SK-N-SH treated with all-trans-retinoic acid at 6 μM for 48 hours (cell line): ENCODE measurements at places on chromosomes 1 and 21.
A peak's percentile ranks its signal among the peaks of the same experiment; 100 is the strongest.

DNA sequence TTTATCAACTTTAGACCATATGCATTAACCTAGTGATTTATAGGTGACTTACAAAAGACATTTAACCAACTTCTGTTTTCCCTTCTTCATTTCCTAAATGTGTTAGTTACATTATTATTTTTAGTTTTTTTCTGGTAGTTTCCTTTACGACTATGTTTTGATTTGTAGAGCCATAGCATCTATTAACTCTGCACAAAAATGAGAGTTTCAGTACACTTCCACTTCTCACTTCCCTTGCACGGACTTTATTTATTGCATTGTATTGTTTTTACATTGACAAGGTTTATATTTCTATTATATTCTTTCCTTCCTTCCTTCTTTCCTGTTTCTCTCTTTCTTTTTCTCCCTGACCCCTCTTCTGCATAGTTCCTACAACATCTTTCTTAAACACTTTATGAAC is 14.7 kb downstream of the PKN2 start:
- ATAC-seq: no peak

DNA sequence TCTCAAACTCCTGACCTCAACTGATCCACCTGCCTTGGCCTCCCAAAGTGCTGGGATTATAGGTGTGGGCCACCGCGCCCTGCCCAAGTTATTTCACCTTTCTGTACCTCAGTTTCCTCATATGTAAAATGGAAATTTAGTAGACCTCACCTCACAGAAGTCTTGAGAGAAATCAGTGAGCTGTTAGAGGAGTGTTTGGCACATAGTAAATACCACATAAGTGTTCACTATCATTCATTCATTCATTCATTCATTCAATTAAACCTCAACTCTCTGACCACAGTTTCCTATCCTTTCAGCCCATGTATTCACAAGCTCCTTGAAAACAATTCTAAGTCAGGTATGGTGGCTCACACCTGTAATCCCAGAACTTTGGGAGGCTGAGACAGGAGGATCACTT is 3.8 kb upstream of the FGR start:
- ATAC-seq: no peak

- ATAC-seq: peak; percentile 58
Measured at GRCh38 chr1:231512147-231512698, 16.2 kb upstream of the TSNAX start.

- no peak for ATAC-seq
Measured at GRCh38 chr1:167227934-167228378, 7.3 kb downstream of the POU2F1 start.

GRCh38 chr1:15937706-15938168 is 38.2 kb downstream of the ZBTB17 start:
- ATAC-seq: peak; percentile 36

- peak; percentile 65 for ATAC-seq
Measured at GRCh38 chr1:6083801-6084446, 38.2 kb downstream of the KCNAB2 start.

GRCh38 chr1:24319312-24319863 is at the start of gene GRHL3:
Gene GRHL3, plus strand, starts transcription at chr1:24319357. Its CDS starts 195 bp downstream, at chr1:24319552.
- no peak for ATAC-seq

GRCh38 chr1:86423473-86423872 is 498 bp upstream of the CLCA2 start:
- ATAC-seq: no peak

DNA sequence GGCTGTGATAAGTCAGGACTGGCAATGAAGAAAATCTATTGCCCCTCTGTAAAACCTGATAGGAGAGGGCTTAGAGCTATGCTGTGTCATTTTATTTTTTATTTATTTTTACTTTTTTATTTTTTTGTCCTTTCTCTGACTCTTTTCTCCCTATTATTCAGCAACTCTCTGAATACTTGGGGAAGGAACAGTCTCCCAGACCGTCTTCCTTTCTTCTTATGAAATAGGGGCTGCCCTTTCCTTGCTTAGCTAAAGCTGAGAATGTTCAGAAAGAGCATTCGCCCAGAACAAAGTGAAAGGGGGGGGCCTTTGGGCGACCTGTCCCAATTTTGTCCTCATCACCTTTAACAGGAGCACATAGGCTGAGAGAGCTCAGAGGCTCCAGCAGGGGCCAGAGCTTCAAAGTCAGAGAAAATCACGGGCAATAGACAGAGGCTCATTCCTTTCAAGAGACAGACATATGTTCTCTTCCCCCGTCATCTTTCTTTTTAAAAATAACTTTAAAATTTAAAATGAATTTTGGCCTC is 80.9 kb downstream of the RNF220 start:
- no peak for ATAC-seq

DNA sequence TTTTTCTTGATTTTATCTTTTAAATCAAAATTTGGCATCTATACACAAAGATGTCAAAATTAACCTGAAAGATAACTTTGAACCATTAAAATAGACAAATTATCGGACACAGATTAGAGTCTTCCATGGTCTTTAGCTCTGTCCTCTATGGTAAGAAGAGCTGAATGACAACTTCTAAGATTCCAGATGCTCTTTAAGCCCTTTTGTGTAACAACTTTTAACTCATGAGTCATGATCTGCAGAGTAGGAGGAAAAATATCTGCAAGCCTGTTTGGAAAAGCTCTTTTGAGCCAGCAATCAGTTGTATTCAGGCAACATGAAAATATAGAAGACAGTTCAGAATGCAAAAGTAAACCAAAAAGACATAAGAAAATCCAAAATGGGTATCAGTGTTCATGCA is 37.8 kb downstream of the TTC13 start:
- ATAC-seq: peak; percentile 63

GRCh38 chr21:25323356-25323949 is 283.8 kb downstream of the MRPL39 start:
- ATAC-seq: no peak

- peak; percentile 24 for ATAC-seq
Measured at GRCh38 chr1:211738691-211739301, 63.4 kb upstream of the NEK2 start.

DNA sequence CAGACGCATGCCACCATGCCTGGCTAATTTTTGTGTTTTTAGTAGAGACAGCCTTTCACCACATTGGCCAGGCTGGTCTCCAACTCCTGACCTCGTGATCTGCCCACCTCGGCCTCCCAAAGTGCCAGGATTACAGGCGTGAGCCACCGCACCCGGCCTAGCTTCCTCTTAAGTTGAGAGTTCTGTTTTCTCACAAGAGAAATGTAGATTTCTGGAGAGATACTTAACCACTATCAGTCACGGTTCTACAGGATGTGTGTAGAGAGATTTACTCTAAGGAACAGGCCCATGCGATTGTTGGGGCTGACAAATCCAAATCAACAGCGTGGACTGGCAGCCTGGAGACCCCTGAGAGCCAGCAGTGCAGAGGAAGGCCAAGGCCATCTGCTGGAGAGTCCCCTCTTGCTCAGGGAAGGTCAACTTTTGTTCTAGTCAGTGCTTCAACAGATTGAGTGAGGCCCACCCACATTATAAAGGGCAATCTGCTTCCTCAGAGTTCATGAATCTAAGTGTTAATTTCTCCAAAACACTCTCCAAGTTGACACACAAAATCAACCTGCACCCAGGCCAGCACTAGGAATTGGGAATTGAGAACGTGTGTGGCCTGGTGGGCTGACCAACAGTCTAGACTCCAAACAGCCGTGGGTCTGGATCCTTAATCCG is 38.7 kb downstream of the CHAF1B start:
- no peak for ATAC-seq

DNA sequence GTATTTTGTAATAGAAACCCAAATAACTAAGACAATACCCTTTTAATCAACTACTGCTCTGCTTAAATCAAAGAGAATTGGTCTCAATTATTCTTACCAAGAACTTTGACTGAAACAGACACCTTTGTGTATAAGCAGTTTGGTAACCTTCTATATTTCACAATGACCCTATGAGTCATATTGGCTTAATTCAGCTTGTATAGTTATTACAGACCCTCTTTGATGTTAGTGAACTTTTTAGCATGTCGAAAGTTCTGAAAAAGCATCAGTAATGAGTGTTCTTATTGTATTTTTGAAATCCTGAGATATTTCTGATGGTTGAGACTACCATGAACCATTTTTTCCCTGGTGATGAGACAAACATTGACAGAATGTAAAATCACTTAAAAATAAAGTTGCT is 43.3 kb upstream of the RABGAP1L start:
- no peak for ATAC-seq

GRCh38 chr1:51313961-51314777 is 16.2 kb downstream of the TTC39A start:
- peak; percentile 55 for ATAC-seq

DNA sequence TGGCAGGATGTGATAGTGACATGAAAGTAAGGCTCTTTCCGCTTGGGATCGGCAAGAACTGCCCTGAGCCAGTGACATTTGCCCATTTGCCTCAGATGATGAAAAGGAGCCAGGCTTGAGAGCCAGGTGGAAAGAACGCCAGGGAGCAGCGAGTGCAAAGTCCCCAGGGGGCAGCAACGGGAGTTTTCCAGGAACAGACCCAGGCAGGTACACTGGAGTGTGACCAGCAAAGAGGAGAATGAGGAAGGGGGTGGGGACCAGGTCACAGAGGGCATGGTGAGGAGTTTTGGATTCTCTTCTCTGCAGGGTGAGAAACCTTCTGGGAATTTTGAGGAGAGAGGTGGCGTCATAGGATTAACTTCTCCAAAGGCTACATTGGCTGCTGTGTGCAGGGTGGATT is 10.8 kb upstream of the ETS2 start:
- ATAC-seq: no peak

- no peak for ATAC-seq
Measured at GRCh38 chr1:63127376-63127775, 195.0 kb upstream of the FOXD3 start.

- ATAC-seq: peak; percentile 59
Measured at GRCh38 chr1:6183520-6183989, 3.4 kb upstream of the CHD5 start.

DNA sequence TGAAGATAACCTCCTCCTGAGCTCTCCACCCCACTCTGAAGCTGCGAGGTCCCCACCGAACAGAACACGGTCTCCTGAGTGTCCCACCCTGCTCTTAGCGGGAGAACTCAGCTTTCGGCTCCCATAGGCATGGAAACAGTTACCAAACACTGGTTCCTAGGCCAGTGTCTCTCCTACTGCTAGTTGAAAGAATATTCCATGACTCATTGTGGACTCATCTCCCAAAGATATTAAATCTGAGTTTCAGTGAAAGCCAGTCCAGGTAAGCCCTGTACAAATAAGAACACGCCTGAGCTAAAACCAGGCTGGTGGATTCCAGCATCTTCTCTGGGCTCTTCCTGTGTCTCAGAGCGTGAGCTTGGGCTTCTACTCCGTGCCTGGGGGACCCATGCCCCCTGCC is 107.5 kb upstream of the CLDN14 start:
- peak; percentile 39; the same call in 2 of the 3 replicates for ATAC-seq
